ENCODE measurements at places on chromosomes 5 and 9. TPM values are rescaled to one million over a fixed set of nuclear protein-coding genes. Genes with fewer than 3 reads are reported as not detected.

The BAAT gene
- 117 TPM for total RNA-seq

GRCh38 chr9:96458226-96458625, 8.3 kb downstream of the HABP4 start:
- DNase-seq = no peak

GRCh38 chr5:67673618-67674017, 477.0 kb upstream of the CD180 start:
- DNase-seq = no peak

- DNase-seq = no peak
These were observed 16.4 kb upstream of the FBP1 start for GRCh38 chr9:94655739-94656138.

GRCh38 chr5:120158211-120158610, 305.9 kb upstream of the PRR16 start:
- no peak for DNase-seq

- no peak for DNase-seq
These were observed 68.1 kb upstream of the FBXL7 start for GRCh38 chr5:15431923-15432322.
